Neural crest cell (in vitro differentiated cells): ENCODE measurements at places on chromosomes 1 and 21. TPM values are rescaled to one million over a fixed set of nuclear protein-coding genes. Genes with fewer than 3 reads are reported as not detected.

Gene CFAP141
- total RNA-seq = not detected in 2 replicates

Gene CACHD1
- 40.8 and 41.0 TPM in 2 replicates for total RNA-seq

- H3K4me1 ChIP-seq = no peaks in the 10 kb centered on the region
- peaks cover 18% of the 10 kb centered on the region for H3K36me3 ChIP-seq
- DNase-seq = no peak
- no peak overlapping the region for H3K27ac ChIP-seq
- no peak overlapping the region for H3K4me3 ChIP-seq
These were observed 108.8 kb downstream of the ITSN1 start for GRCh38 chr21:33751120-33751519.

GRCh38 chr1:211738096-211738690, 62.8 kb upstream of the NEK2 start:
- H3K4me1 ChIP-seq = peaks cover 45% of the 10 kb centered on the region
- H3K27ac ChIP-seq = peak overlapping the region; percentile 45
- no peak for DNase-seq
- no peak overlapping the region for H3K4me3 ChIP-seq
- H3K36me3 ChIP-seq = no peaks in the 10 kb centered on the region

GRCh38 chr1:204080163-204080903, 7.4 kb downstream of the SOX13 start:
- H3K4me1 ChIP-seq = peaks cover 82% of the 10 kb centered on the region
- H3K4me3 ChIP-seq = peak overlapping the region; percentile 48
- H3K27ac ChIP-seq = no peak overlapping the region
- DNase-seq = no peak
- H3K36me3 ChIP-seq = no peaks in the 10 kb centered on the region
